ENCODE measurements at places on chromosomes 3 and 15.

- no peak for DNase-seq
These were observed 470.6 kb downstream of the OCA2 start for GRCh38 chr15:27628486-27628885.

DNA sequence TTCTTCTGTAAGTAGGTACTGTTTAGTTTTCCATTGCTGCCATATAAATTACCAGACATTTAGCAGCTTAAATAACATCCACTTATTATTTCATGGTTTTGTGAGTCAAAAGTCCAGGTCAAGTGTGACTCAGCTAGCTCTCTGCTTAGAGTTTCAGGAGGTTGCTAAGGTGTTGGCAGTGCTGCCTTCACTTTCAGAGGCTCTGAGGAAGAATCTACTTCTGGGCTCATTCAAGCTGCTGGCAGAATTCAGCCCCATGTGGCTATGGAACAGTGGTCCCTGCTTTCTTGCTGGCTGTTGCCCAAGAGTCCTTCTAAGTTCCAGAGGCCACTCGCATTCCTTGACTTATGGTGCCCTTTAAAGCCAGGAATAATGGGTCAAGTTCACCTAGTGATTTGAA, 4.5 kb downstream of the CFAP44 start:
- no peak for DNase-seq

- peak; percentile 32 for DNase-seq
These were observed 3.2 kb upstream of the SENP2 start for GRCh38 chr3:185582871-185583270.

DNA sequence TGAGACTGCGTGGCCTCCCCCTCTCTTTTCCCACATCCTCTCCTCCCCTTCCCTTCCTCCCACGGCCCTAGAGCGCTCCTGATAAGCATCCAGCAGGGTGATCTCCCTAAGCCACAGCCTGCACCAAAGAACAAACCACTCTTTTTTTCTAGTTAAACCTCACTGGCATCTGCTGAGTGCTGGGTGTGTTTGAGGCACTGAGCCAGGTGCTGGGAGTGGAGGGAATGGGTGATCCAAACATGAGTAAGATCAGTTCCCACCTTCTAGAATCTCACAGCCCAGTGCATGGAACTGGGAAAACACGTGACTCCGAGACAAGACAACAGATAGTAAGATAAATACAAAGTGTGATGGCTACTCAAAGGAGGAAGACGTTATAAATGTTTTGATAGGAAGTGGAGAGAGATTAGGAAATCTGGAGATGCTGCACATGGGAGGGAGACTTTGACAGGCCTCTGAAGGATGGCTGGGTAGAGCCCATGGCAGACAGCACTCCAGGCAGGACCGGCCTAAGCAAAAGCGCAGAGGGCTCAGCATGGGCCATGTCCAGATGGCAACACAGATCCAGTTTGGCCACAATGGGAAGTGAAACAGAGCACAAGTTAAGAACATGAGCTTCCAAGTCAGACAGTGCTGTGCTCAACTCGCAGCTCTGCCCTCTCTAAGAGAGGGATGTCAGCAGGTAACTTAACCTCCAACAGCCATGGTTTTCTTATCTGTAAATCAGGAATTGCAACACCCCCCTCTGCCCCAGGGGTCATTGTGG, 55.6 kb downstream of the CCR3 start:
- no peak for DNase-seq

DNA sequence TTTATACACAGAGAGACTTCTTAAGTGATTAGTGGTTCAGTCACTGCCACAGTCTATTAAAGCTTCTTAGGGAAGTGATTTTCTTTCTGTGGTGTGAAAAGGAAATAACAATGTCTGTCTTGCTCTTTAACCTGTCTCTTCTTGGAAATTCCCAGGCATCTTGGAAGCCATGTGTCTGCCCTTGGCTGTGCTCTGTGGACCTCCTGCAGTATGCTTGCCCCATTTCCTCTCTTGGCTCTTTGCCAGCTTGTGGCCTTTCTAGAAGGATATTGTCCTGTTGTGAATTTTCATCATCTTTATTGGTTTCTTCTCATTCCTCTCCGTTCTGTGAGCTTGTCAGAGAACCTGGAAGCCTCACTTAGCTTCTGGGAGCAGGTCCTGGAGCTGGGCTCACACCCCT, 338.4 kb upstream of the C2CD4B start:
- DNase-seq, result no peak

- DNase-seq, result no peak
These were observed 104.8 kb upstream of the CHRNA7 start for GRCh38 chr15:31925541-31925940.

DNA sequence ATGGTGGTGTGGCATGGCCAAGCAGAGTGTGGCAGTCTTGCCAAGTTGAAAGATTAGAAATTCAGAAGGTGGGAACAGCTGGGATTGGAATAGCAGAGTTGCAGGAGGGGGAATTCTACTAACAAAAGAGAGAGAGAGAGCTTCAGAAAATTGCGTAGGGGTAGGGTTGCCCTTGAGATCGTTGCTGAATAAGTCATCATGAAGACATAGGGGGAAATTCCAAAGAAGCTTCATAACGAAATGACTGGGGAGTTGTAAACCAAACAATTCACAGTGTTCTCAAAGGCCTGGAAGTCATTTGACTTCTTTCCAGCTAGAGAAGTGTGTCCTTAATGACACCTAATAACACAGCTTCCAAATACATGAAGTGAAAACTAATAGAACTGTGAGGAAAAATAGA, 26.3 kb upstream of the TIPARP start:
- DNase-seq, result no peak

GRCh38 chr15:69468241-69469121, 15.9 kb downstream of the RPLP1 start:
- no peak for DNase-seq

- DNase-seq, result no peak
These were observed 251.0 kb downstream of the FAM43A start for GRCh38 chr3:194936659-194937058.

DNA sequence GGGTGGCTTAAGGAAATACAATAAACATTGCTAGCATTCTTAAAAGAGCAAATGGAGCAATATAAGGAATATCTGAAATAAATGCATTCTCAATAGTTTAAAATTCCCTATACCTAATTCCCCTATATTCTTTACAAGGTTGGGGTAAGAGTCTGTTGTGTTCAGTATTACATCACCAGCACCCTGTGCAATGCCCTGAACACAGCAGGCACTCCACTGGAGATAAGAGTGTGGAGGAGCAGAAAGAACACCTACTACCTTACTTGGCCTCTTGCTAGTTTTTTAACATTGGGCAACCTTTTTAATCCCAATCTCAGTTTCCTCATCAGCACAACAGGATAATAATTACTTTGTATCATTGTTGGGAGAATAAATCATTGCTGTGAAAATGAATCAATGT, 140.2 kb upstream of the PLXND1 start:
- DNase-seq, result no peak

- no peak for DNase-seq
These were observed 171.0 kb upstream of the SMAD3 start for GRCh38 chr15:66894363-66894762.

- no peak for DNase-seq
These were observed 26.3 kb downstream of the MRAS start for GRCh38 chr3:138374573-138375134.

DNA sequence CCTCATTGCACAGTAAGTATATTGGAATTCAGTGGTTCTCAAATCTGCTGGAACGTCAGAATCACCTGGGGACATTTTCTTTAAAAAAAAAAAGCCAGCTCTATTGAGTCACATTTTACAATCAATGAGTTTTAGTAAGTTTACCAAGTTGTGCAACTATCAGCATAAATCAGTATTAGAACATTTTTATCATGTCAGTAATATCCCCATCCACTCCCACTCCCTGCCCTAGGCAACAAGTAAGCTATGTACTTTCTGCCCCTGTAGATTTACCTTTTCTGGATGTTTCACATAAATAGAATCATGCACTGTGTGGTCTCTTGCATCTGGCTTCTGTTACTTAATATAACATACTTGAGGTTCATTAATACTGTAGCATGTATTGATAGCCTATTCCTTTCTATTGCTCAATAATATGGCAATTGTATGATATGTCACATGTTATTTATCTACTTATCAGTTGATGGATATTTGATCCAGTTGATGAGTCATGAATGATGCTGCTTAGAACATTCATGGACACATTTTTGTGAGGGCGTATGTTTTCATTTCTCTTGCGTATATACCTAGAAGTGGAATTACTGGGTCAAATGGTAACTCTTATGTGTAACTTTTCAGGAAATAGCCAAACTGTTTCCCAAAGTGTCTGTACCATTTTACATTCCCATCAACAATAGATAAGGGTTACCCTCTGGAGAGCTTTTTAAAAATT, 180.5 kb downstream of the THSD4 start:
- no peak for DNase-seq

- no peak for DNase-seq
These were observed 36.4 kb downstream of the SEMA3G start for GRCh38 chr3:52408466-52408865.

DNA sequence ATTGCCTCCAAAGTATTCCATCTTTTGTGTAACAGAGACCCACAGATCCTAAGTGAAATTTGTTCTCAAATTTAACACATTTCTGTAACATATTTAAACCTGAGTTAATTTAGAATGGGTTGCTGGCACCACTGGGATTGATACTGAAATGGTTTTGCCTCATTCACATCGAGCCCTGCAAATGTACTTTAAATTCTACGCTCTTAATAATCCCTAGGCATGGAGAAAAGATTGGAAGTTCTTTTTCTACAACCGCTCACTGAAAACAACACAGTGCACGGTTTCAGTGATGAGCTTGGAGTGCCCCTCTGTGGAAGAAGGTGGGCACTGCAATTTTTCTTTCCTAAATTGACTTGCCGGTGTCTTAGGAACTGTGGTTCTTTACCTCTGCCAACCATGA, 109.9 kb upstream of the ATP11B start:
- DNase-seq, result peak; percentile 32

DNA sequence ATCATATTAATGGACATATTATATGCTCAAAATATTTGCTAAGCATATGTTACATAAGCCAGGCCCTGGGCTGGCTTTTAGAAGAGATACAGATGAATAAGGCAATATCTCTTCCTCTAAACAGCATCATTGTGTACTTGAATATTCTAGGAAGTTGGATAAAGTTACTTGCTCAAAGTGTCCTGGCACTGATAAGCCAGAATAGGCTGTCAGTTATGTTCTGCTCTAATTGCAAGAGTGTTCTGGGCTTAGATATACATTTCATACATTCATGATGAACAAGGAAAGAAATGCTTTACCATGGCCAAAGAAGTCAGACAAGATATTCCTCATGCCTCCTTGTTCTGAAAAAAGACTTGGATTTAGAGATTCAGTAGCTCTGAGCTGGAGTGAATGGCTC, 40.7 kb downstream of the KBTBD12 start:
- no peak for DNase-seq

GRCh38 chr15:48680841-48681240, 35.3 kb upstream of the FBN1 start:
- no peak for DNase-seq

GRCh38 chr15:73617913-73618312, 15.3 kb downstream of the NPTN start:
- DNase-seq, result no peak

- no peak for DNase-seq
These were observed 161.5 kb downstream of the FOXP1 start for GRCh38 chr3:71421820-71422566.
